ENCODE measurements at places on chromosomes 6 and 20.

GRCh38 chr20:23165964-23166363 lies 79.8 kb upstream of the CD93 start:
- no peak for DNase-seq

- peak; percentile 100 for DNase-seq
Measured at GRCh38 chr20:41028359-41029149, at the start of gene TOP1. Gene TOP1 (plus strand): TSS chr20:41028822. CDS start chr20:41029068, 246 bp downstream.

DNA sequence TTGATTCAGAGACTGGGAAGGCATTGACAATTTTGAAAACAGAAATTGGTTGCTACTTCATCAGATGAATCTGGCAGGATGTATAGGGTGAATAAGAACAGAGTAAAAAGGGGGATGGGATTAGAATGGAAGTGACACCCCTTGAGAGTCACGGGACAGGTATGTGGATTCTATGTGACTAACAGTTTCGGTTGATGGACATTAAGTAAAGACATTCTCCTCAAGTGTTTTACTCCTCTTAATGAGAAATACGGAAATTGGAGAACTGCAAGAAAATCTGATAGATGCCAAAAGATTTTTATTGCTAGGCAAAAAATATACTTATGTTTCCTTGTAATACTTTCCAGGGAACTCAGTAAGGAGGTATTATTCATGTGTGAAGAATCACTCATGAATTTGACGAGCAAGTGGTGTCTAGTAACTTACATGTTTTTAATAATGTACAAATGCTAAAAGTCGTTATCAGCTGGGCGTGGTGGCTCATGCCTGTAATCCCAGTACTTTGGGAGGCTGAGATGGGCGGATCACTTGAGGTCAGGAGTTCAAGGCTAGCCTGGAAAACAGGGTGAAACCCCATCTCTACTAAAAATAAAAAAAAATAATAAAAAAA lies 135.8 kb downstream of the KIF16B start:
- DNase-seq: no peak

- no peak for DNase-seq
Measured at GRCh38 chr20:63850689-63851547, 10.4 kb upstream of the ABHD16B start.

- no peak for DNase-seq
Measured at GRCh38 chr6:72740135-72740534, 118.3 kb downstream of the KCNQ5 start.

DNA sequence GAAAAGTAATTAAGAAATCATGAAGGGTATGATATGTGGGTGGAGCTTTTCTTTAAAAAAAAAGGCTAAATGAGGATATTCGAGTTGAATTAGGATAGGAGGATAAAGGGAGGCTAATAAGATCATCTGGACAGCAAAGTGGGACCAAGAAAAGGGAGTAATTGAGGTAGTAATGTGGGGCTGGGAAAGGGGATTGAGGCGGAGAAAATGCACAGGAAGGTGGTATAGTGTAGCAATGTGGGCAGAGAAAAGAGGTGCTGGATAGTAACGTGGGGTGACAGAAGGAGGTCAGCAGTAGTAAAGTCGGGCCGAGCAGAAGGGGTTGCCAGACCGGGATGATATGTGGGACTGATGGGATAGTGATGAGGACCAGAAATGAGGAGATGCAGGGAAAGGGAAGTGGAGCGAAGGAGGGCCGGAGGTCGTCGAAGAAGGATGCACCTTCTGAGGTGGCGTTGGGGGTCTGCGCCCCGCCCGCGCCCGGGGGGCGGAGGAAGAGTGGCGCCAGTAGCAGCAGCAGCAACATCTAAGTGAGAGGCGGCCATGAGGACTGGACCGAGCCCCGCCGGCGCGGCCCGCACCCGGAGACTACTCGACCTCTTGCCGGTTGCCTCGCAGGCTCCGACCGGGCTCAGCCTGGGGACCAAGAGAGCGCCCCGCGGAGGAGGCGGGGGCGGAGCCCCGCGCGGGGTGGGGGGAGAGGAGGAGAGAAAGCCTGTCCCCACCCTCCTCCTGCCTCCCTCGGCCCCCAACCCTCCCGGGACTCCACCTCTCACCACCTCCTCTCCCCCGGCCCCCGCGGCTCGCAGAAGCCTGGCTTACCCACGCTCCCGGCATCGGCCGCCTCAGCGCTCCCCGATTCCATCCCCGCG lies 887 bp downstream of the GABBR1 start:
- peak; percentile 65 for DNase-seq

DNA sequence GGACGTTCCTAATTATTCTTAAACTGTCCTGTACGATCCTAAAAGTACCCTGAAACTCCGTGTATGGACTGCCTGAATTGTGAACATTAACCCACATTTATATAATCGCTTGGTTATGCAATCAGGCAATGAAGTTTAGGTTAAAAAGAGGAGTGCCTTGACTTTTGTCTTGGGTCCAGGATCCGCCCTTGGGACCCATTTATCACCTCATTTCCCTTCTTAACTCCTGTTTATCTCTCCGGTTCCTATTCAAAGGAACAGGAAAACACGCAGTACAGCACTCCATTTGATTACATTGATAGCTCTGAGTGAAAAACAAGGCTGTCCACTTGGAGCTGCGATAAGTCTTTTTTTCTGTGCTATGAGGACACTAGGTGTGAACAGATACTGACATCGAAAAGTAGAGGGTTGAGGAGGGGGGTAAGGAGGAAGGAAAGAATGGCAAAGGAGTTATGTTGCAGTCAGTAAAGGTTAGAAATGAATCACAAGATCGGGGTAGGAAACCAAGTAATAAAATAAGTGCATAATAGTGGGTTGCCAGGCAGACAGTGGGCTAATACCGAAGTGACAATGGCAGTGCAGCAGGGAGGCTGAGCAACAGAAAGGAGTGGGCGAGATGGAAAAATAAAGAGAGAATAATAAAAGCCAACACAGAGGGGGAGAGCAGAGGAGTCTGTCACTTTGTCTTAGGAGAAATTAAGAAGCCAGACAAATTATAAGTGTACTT lies 15.9 kb upstream of the PCK1 start:
- no peak for DNase-seq

GRCh38 chr6:168964138-168964835 lies 289.4 kb downstream of the THBS2 start:
- no peak for DNase-seq

DNA sequence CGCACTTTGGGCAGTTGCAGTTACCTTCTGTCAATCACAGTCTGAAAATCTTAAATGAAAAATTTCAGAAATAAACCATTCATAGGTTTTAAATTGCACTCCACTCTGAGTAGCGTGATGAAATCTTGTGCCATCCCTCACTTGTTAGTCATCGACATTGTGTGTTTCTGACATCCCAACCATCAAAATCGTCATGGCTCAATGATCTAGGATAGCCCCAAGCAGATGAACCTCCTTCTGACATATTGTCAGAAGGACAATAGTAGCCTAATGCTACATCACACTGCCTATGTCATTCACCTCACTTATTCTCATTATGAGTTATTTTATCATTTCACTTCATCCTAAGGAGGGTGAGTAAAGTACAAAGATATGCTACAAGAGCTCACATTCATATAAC lies 284.8 kb downstream of the PTPRK start:
- DNase-seq: no peak

GRCh38 chr6:21678990-21679389 lies 85.4 kb downstream of the SOX4 start:
- peak; percentile 50 for DNase-seq

DNA sequence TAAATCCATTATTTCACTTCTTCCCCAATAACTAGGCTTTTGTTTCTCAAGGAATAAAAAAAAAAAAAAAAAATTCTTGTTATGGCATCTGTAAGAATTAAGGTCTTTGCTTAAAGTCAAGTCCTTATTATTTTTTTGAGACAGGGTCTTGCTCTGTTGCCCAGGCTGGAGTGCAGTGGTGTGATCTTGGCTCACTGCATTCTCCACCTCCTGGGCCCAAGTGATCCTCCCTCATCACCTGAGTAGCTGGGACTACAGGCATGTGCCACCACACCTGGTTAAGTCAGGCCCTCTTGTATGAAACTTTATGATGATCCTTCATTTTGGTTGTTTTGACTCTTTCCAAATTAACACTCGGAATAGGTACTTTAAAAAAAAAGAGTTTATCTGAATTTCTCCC lies 17.3 kb downstream of the DSTN start:
- no peak for DNase-seq

GRCh38 chr6:39250507-39250906 lies 21.2 kb upstream of the KCNK5 start:
- no peak for DNase-seq

DNA sequence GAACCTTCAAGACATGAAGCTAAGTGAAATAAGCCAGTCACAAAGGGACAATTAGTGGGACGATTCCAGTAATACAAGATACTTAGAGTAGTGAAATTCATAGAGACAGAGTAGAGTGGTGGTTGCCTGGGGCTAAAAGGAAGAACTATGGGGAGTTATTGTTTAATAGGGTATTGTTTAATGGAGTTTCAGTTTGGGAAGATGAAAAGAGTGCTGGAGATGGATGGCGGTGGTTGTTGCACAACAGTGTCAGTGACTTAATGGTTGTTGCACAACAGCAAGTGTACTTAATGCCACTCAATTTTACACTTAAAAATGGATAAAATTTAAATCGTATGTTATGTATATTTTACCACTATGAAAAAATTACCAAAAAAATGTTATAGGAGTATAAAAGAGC lies 209.7 kb upstream of the TENT5A start:
- no peak for DNase-seq

GRCh38 chr6:84135291-84135690 lies 92.2 kb downstream of the CEP162 start:
- no peak for DNase-seq

DNA sequence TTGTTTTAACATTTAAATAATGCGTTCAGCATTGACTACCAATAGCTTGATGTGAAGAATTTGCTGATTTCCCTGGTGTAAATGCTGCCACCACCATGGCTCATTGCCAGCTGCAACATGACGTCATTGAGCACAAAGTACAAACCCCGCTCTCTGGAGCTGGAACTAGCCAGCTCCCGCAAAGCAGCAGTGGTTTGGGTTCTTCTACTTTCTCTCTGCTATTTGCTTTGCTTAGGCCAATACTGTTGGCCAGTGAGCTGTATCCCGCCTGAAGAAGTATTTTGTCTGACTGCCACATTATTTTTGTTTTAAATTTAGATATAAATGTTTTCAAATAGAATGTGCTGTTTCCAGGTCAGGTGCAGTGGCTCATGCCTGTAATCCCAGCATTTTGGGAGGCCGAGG lies 47.4 kb upstream of the KIF13A start:
- peak; percentile 17 for DNase-seq

DNA sequence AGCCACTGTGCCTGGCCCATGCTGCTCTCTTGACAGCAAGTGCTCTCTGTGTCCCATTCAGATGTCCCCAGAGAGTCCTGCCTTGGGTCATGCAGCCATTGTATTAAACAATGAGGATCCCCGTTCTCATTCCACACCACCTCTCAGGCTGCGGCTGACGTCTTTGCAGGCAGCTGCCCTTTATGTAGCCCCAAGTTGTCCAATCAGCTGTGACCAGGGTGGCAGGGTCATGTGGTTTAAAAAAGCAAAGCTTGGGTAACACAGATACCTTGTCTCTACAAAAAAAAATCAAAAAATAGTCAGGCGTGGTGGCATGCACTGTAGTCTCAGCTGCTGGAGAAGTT lies 13.2 kb downstream of the GCNT2 start:
- no peak for DNase-seq

DNA sequence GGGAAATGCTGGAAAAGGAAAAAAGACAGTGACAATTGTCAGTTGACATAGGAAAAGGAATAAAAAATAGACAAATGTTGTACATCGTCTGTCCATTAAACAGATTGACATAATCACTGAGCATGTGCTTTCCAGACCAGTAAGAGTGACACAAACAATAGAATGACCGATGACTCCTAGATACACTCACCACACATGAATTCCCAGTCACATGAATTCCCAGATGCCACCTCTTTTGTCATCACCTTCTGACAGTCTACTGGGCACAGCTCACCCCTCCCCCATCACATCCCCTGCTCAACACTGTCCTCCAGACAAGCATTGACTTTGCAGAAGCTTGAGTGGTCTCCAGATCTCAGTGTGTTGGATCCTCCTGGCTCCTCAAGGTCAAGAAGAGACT lies 25.9 kb downstream of the POM121L2 start:
- no peak for DNase-seq

- no peak for DNase-seq
Measured at GRCh38 chr6:134468633-134469032, 150.7 kb upstream of the SGK1 start.

GRCh38 chr6:126181890-126182289 lies 158.0 kb upstream of the CENPW start:
- no peak for DNase-seq

- no peak for DNase-seq
Measured at GRCh38 chr6:142545147-142545546, 243.3 kb downstream of the ADGRG6 start.

- no peak for DNase-seq
Measured at GRCh38 chr6:104532462-104532861, 327.3 kb downstream of the HACE1 start.

- peak; percentile 71 for DNase-seq
Measured at GRCh38 chr6:39669207-39669972, 55.8 kb downstream of the KIF6 start.

- no peak for DNase-seq
Measured at GRCh38 chr6:47073125-47074110, 31.3 kb upstream of the ADGRF1 start.

DNA sequence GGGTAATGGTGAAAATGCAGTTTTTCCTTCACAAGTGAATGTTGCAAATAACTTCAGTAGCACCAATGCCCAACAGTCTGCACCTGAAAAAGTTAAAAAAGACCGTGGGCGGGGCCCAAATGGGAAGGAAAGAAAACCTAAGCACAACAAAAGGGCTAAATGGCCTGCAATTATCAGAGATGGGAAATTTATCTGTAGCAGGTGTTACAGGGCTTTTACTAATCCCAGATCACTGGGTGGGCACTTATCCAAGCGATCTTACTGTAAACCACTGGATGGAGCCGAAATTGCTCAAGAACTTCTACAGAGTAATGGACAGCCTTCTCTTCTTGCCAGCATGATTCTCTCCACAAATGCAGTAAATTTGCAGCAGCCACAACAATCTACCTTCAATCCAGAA lies 64.8 kb upstream of the SMIM8 start:
- no peak for DNase-seq

DNA sequence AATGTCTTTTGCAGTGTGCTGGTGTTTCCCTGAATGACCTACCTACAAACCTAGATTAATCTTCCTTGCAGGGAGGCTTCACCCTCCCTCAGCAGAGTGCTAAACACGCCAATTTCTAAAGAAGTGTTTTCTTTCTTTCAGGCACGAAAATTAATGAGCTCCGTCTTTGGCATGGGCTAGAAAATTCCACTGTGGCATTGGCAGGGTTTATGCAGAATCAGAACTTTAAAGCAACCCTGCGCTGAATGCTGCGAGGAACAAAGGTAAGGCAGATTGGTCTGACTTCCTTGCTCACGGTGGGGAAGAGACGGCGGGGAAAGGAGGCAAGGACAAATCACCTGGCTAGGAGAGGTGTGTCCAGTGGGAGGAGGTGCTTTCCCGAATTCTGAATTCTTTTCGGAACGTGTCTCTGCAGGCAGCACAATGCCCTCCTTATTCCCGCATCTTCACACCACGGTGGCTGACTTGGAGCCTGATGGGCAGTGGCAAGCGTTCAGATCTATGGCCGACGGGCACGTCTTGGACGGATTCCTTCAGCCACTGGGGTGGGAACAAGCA lies 6.2 kb upstream of the BANF2 start:
- no peak for DNase-seq

- no peak for DNase-seq
Measured at GRCh38 chr20:43748274-43748673, 21.5 kb upstream of the GTSF1L start.

GRCh38 chr6:52077961-52078625 lies 9.3 kb downstream of the PKHD1 start:
- DNase-seq: no peak

All from astrocyte of the spinal cord (primary cell).